ENCODE measurements at places on chromosomes 4 and X.

GRCh38 chr4:109026588-109026987 is 263.7 kb upstream of the ETNPPL start:
- no peak for DNase-seq

DNA sequence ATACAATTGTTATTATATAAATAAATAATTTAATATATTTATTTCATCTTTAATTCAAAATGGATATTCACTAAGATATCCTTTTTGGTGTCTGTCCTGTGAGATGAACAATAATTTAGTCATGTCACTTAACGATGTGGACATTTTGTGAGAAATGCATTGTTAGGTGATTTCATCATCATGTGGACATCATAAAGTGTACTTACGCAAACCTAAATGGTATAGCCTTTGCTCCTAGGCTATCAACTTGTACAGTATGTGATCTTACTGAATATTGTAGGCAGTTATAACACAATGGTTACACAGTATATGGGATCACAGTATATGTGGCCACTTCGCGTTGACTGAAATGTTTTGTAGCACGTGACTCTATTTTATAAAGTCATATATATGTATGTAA is 20.2 kb upstream of the CHRNA9 start:
- no peak for DNase-seq

- DNase-seq = no peak
Measured at GRCh38 chr4:185852961-185853360, 41.0 kb upstream of the SORBS2 start.

- no peak for DNase-seq
Measured at GRCh38 chr4:114911111-114911510, 202.3 kb downstream of the NDST4 start.

DNA sequence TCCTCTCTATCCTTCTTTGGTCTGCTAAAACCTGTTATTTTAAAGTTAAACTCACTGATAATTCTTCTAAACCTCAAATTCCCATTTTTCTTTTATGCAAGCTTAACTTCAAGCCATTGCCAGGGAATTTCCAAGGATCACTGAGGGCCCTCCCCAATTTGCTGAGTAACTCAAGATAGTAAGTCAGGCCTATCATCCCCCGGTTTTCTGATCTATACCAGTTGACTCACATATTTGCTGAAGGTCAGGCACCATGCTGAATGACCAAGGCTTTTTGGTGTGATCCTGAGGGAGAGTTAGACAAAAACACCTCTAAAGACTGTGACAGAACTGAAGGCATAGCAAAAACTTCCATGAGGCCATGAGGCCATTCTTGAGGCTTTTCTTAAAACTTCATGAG is 1301.9 kb downstream of the PCDH7 start:
- no peak for DNase-seq

GRCh38 chr4:113147498-113148111 is 98.2 kb downstream of the ANK2 start:
- no peak for DNase-seq

GRCh38 chrX:48107717-48108116 is 22.7 kb upstream of the SPACA5B start:
- no peak for DNase-seq

GRCh38 chr4:185872747-185873380 is 60.9 kb upstream of the SORBS2 start:
- no peak for DNase-seq

DNA sequence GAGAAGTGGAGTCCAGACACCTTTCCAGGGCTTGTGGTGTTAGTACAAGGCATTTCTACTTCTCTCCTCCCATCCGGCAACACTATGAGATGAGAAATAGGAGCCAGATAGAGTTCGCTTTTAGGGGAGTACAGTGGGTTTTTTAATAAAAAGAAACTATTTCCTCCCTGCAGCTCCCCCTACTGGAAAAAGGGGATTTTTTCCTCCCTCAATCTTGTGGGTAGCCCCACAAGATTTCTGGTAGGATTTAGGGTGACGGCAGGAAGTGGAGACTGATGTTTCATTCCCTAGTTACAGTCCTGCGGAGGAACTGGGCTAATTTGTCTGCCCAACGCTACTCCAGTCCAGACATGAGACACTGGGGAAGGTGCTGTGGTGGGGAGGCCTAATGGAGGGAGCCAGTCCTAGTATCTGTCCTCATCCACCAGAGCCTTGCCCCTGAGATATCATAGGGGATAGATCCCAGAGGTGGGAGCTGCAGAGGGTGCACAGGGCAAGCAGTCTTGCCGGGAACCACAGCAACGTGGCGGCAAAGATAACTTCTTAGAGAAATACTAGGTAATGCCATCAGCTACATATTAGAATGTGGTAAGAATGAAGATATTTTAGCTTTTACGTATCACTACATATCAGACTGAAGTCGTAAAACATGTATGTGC is 45.5 kb upstream of the PRKG2 start:
- DNase-seq = no peak

- peak; percentile 14 for DNase-seq
Measured at GRCh38 chrX:3940000-3940610, 226.7 kb upstream of the PRKX start.

GRCh38 chr4:107468156-107468555 is 251.9 kb downstream of the PAPSS1 start:
- no peak for DNase-seq

GRCh38 chr4:15234116-15234855 is 193.5 kb upstream of the C1QTNF7 start:
- no peak for DNase-seq

DNA sequence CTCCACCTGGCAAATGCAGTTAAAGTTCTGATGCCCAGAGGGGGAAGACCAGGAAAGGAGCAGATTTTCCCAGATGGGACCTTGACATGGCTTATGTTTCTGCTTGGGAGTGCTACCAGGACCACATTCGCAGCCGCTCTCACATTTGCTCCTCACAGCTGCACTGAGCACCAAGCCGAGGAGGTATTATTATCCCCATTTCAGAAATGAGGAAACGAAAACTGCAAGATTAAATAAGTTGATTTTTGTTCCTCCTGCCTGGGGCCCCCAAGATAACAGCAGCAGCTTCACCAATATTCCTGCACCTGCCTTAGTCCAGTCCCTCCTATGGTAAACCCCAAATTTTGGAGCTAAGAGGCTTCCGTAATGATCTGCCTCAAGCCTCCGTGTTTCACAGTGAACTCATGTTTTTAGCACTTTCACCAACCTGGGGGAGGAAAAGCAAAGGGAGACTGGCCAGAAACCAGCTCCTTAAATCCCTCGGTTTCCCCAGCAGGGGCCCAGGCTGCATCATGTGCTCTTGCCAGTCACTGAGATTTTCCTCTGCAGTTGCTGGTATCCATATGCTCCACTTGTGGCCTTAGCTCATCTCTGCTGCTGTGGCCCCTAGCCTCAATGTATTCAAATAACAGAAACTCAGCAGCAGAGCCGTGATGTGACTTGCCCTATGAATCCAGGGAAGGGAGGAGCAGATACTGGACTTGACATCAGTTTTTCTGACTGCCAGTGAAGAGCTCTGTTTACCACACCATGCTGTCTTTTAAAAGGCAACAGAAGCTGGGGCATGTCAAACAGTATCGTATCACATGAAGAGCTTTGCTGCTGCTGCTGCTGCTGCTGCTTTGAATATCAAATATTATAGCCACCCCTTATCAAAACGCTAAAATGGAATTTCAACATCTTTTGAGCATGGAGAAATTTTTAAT is 95.5 kb upstream of the KLHL13 start:
- DNase-seq = peak; percentile 43

- DNase-seq = no peak
Measured at GRCh38 chrX:129230850-129231512, 292.3 kb downstream of the SMARCA1 start.

All from NCI-H345 (cell line).